ENCODE measurements at places on chromosomes 16 and 17.

DNA sequence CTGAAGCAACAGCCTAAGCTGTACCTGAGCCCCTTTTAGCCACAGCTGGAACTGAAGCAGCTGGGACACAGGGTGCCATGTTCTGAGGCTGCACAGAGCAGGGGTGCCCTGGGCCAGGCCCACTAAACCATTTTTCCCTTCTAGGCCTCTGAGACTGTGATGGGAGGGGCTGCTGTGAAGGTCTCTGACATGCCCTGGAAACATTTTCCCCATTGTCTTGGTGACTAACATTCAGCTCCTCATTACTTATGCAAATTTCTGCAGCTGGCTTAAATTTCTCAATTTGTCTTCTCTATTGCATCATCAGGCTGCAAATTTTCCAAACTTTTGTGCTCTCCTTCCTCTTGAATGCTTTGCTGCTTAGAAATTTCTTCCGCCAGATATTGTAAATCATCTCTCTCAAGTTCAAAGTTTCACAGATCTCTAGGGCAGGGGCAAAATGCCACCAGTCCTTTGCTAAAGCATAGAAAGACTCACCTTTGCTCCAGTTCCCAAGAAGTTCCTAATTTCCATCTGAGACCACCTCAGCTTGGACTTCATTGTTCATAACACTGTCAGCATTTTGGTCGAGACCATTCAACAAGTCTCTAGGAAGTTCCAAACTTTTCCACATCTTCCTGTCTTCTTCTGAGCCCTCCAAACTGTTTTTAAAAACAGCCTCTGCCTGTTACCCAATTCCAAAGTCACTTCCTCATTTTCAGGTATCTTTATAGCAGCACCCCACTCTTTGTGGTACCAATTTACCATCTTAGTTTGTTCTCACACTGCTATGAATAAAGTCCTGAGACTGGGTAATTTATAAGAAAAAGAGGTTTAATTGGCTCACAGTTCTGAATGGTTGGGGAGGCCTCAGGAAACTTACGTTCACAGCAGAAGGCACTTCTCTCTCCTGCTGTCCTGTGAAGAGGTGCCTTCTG lies 49.8 kb downstream of the TMEM100 start:
- H3K4me3 ChIP-seq, result no peak overlapping the region
- H3K27ac ChIP-seq, result no peak overlapping the region
- no peak for DNase-seq
- H3K27me3 ChIP-seq, result no peaks in the 10 kb centered on the region

- peak; percentile 55 for DNase-seq
- peaks cover 12% of the 10 kb centered on the region for H3K4me1 ChIP-seq
- H3K27me3 ChIP-seq, result no peaks in the 10 kb centered on the region
- H3K27ac ChIP-seq, result peak overlapping the region; percentile 98
Observed at GRCh38 chr17:42459256-42459800, 650 bp downstream of the ATP6V0A1 start.

- DNase-seq, result no peak
- no peaks in the 10 kb centered on the region for H3K27me3 ChIP-seq
- peaks cover 55% of the 10 kb centered on the region for H3K4me1 ChIP-seq
Observed at GRCh38 chr17:19534562-19535149, 1.0 kb downstream of the SLC47A1 start.

- H3K27me3 ChIP-seq, result no peaks in the 10 kb centered on the region
- DNase-seq, result no peak
- H3K27ac ChIP-seq, result peak overlapping the region; percentile 100
- H3K4me1 ChIP-seq, result no peaks in the 10 kb centered on the region
Observed at GRCh38 chr17:65055280-65055707, 1.2 kb downstream of the GNA13 start.

- no peaks in the 10 kb centered on the region for H3K27me3 ChIP-seq
- H3K36me3 ChIP-seq, result no peaks in the 10 kb centered on the region
- peaks cover 10% of the 10 kb centered on the region for H3K4me1 ChIP-seq
- H3K4me3 ChIP-seq, result peak overlapping the region; percentile 73
- peak overlapping the region; percentile 96 for H3K27ac ChIP-seq
Observed at GRCh38 chr17:60391471-60392041, 377 bp downstream of the USP32 start.

DNA sequence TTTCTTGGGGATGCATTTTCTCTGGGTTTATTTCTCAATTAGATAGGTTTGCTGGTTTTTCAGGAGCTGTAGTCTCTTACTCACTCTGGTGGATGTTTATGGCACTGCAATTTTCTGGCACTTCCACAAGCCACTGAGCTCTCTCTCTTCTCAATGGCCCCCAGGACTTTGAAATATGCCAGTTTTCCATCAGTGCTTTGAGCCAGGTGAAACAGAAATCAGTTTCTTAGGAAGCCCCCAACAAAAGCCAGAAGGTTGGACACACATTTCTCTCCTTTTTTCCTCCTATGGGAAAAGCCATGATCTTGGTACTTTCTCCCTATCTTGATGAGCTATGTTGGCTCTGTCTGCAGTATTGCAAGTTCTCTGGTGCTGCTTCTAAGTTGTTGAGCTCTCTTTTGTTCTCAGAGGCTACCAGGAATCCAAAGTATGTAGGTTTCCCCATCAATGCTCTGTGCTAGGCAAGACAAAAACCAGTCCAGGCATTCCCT lies 90.7 kb upstream of the SMIM36 start:
- H3K27ac ChIP-seq, result no peak overlapping the region
- no peak for DNase-seq
- no peaks in the 10 kb centered on the region for H3K4me1 ChIP-seq
- H3K27me3 ChIP-seq, result no peaks in the 10 kb centered on the region
- H3K36me3 ChIP-seq, result no peaks in the 10 kb centered on the region

- no peaks in the 10 kb centered on the region for H3K36me3 ChIP-seq
- no peak overlapping the region for H3K27ac ChIP-seq
- H3K4me3 ChIP-seq, result no peak overlapping the region
Observed at GRCh38 chr16:12295395-12295794, 318.9 kb downstream of the SNX29 start.

- DNase-seq, result no peak
- no peak overlapping the region for H3K27ac ChIP-seq
- peaks cover 3% of the 10 kb centered on the region for H3K27me3 ChIP-seq
- no peaks in the 10 kb centered on the region for H3K4me1 ChIP-seq
Observed at GRCh38 chr17:10192972-10193371, 5.4 kb downstream of the GAS7 start.

- no peaks in the 10 kb centered on the region for H3K27me3 ChIP-seq
- no peak for DNase-seq
Observed at GRCh38 chr16:2096853-2097595, 38.7 kb downstream of the PKD1 start.
